ENCODE measurements at places on chromosomes 16 and 17.

- no peak for DNase-seq
Measured at GRCh38 chr16:88469615-88470395, 16.7 kb downstream of the ZFPM1 start.

DNA sequence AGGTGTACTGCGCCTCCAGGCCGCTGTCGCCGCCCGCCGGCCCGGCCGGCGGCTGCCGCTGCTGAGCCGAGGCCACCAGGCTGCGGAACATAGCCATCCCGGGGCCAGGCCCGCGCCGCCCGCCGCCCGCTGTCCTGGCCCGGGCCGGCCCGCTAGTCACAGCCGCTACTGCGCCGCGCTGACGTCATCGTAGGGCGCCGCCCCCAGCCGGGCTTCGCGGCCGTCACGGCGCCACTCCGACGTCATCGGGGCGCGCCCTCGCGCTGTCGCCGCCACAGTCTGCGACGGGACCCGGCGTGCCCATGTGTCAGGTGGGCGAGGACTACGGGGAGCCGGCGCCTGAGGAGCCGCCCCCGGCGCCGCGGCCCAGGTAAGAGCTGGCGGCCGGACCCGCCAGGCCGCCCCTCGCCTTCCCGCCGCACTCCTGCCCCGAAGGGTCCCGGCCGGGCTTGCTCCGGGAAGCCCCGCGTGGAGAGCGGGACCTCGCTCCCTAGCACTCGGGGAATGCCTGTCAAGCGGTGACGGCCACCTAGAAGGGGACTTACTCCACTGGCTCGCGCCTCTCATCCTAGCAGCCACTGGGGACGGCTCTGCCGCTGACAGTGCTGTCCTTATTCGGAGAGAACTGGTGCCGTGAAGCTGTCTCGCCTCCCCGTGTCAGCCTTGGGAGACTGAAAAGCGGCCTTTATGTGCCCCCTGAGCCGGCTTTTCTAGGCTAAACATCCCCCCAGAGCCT lies at the start of the genes CTU2 and RNF166:
Gene CTU2, plus strand, starts transcription at position 275 of the 736 bp plus-strand sequence. Its CDS starts 28 bp downstream, at position 303.
Gene RNF166, minus strand, starts transcription at position 180 of the 736 bp plus-strand sequence. Its CDS starts 83 bp downstream, at position 97.
- peak; percentile 76 for DNase-seq

DNA sequence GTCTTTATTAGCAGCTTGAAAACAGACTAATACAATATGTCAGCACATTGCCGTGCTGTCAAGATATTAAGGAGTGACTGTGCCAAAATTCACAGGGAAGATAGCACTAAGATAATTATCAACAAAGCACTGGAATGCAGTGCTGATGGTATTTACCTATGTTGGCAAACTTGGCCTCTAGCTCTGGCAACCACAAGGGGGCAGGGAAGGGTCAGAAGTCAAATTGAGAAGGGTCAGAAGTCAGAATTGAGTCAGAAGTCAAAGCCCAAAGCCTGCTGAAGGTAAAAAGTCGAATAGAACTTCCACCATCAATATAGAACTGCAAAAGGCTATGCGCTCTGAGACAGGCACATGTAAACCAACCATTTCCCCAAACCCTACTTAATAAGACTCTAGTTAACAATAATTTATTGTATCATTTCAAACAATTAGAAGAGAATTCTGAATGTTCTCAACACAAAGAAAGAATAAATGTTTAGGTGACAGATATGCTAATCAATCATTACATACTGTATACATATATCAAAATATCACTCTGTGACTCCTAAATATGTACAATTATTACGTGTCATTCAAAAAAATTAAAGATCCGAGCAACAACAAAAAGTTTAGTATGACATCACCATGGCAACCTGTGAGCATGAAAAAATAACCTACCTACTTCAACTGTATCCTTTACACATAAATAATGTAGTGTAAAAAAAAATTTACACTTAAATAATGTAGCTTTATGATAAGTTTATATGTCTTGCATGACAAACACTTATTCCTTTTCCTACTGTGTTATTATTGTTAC lies 916.1 kb downstream of the KCNJ2 start:
- DNase-seq, result peak; percentile 28

DNA sequence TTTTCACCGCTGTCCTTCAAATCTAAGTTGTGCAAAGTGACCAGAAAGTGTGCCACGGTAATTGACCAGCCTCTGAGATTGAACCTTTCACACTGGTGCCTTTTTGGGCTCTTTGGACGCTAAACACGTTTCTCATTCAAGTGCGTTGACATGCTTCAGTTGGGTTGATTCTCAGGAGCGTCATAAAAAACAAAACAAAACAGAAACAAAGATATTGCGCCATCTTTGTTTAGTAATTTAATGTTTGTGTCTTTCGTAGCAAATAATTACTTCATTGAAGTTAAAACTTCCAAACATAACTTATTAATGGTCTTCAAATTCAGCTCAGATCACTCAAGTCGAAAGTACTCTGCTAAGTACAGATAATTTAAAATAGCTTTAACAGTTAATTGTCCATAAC lies 80.2 kb downstream of the OR1D5 start:
- no peak for DNase-seq

DNA sequence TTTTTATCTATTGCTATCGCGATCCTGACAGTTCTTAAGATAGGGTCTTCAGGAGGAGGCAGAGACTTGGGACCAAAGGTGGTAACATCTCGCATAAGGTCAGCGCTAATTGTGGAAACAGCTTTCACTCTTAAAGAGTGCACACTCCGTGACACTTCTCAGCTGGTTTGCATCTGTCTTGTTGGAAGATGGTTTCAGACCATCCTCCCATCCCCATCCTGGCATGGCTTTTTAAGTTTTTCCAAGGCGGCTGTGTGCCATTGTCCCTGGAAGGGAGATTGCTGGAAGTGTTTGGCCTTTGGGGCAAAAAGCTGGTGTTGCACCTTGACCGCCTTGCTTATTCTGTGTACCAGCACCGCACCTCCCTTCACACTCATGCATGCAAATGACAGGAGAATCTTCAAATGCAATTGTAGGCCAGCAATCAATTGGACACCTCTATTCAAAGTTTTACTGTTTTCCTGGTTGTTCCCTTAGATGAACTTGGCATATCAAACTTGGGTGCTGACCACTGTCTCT lies 1.5 kb downstream of the SOCS7 start:
- DNase-seq, result no peak

GRCh38 chr17:57113011-57113410 lies 28.0 kb downstream of the AKAP1 start:
- no peak for DNase-seq

DNA sequence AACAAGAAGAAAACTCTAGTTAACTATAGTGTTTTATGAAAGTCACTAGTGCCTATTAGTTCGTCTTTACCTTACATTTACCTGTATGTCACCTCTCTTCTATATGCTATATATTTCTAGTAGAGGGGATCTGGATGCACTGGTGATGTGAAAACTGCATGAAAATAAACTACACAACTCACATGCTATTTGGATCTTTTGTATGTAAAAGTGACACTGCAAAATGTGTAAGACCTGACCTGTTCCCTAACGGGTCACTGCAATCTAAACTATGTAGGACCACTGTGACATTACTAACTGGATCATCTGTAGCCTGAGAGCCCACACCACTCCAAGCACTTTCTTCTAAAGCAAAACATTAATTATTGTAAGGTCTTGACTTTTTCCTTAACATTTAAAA lies 1.7 kb downstream of the BLMH start:
- DNase-seq, result no peak
